ENCODE measurements at places on chromosomes 16 and 17.

GRCh38 chr17:48162946-48163506 is 55.5 kb downstream of the SNX11 start:
- DNase-seq: no peak

DNA sequence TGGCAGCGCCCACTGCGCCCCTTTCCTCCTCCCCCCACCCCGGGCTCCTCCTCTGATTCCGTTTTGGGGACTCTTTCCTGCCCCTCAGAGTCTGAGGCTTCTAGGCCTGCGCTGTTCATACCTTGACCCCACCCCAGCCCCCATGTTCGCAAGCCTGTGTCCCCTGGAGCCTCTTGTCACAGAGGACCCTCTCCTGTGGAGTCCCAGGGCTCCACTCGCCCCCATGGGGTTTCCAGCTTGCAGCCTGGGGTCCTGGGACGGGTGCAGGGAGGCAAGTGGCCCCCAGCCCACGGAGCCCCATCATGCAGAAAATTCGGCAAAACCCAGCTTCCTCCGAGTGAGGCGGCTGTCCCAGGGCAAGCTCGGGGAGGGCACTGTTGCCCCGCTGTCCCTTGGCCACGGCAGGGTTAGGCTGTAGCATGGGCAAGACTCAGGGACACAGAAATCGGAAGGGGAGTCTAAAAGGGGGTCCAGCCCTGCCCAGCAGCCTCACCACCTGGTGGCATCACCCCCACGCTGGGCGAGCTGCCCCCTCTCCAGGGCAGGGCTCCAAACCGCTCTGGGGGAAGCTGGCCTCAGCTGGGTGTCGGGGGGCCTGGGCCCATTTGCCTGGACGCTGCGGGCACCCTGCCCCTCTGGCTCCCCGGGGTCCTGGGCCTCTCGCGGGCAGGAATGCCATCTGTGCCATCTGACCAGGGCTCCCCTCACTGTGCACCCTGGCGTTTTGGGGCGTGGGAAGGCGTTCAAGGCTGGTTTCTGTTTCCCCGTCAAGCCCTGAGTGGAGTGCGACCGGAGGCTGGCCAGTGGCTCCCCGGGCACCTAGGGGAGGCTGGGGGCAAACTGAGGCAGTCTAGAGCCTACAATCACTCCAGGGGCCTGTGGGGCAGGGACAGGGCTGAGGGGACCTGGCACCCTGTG is 11.5 kb upstream of the BAHCC1 start:
- no peak for DNase-seq

GRCh38 chr17:50637829-50638605 is 3.3 kb downstream of the ABCC3 start:
- DNase-seq: no peak

DNA sequence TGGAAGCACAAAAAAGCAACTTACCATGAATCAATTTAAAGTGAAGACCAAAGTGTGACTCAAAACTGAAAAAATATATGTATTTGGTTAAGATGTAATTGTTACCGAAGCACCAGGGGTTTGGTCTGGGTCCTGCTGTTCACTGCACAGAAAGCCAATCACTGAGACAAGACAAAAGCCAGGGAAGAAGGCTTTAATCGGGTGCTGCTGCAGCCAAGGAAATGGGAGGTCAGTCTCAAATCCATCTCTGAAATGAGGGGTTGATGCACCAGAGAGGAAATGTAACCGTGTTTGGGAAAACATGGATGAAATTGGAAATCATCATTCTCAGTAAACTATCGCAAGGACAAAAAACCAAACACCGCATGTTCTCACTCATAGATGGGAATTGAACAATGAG is 73.6 kb upstream of the HSBP1 start:
- DNase-seq: no peak

- DNase-seq: no peak
These were observed 630.1 kb downstream of the TOX3 start for GRCh38 chr16:51916814-51917213.

DNA sequence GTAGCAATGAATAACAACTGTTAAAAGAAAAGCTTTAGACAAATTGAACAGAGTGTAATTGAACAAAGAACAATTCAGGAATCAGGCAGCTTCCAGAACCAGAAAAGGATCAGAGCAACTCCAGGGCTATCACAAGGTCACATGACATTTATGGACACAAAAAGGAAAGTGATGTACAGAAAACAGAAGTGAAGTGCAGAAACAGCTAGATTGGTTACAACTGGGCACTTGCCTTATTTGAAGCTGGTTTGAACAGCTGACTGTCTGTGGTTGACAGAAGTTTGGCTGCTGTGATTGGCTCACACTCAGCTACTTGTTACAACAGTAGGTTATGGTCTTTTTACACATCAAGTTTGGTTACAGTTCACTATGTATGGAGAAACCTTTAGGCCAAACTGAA is 14.8 kb downstream of the EFCAB5 start:
- no peak for DNase-seq

GRCh38 chr16:48608452-48608851 is 1.5 kb downstream of the N4BP1 start:
- DNase-seq: no peak

- DNase-seq: no peak
These were observed 10.6 kb downstream of the UBB start for GRCh38 chr17:16391451-16391850.
